ENCODE measurements at places on chromosomes 3 and 15. TPM values are rescaled to one million over a fixed set of nuclear protein-coding genes. Genes with fewer than 3 reads are reported as not detected.

GRCh38 chr15:31523655-31524049, 197.0 kb downstream of the KLF13 start:
- DNase-seq = no peak

DNA sequence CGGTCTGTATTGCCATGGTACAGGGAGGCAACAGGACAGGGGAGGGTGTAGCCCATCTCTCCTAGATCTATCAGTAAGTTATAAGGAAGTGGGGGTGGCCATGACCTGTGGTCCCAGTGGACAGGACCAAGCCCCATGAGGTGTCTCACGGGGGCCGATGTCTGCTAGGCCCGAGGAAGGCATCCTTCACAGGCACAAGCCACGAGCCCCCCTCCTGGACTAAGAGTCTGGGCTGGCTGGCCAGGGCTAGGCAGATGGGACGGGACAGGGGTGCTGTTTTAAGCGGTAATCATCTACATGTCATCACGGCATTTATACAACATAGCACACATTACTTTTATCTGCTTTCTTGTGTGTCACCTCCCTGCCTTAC, 2.6 kb upstream of the TBC1D2B start:
- DNase-seq = no peak

DNA sequence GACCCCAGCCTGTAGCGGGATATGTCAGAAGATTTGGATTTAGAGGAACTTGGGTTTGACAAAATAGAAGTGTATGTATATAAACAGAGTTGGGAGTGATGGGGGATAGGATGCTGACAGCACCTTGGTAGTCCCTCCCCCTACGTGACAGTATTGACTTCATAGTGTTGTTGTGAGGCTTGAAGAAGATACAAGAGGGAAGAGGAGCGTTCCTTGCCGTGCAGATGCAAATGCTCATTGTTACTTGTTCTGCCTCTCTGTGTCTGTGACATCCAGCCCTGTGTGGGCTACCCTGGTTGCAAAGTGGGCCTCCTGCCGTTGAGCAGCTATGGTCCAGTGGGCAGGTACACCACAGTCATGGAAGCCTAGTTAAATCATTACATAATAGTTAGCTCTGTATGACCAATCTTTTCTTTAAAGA, 45.0 kb downstream of the SMAD3 start:
- no peak for DNase-seq

DNA sequence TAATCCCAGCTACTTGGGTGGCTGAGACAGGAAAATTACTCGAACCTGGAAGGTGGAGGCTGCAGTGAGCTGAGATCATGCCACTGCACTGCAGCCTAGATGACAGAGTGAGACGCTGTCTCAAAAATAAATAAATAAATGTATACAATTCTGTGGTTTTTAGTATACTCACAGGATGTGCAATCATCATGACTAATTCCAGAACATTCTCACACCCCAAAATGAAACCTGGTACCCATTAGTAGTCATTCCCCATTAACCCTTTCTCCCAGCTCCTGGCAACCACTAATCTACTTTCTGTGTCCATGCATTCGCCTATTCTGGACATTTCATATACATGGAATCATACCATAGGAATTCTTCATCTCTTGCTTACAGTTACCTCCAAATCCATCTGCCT, 44.5 kb downstream of the LRRFIP2 start:
- DNase-seq = no peak

GRCh38 chr3:61541694-61542093, 19.7 kb upstream of the PTPRG start:
- no peak for DNase-seq

- no peak for DNase-seq
These were observed 1.9 kb downstream of the ROBO2 start for GRCh38 chr3:77041811-77042210.

GRCh38 chr3:36933540-36934296, 11.1 kb downstream of the TRANK1 start:
- DNase-seq = no peak

DNA sequence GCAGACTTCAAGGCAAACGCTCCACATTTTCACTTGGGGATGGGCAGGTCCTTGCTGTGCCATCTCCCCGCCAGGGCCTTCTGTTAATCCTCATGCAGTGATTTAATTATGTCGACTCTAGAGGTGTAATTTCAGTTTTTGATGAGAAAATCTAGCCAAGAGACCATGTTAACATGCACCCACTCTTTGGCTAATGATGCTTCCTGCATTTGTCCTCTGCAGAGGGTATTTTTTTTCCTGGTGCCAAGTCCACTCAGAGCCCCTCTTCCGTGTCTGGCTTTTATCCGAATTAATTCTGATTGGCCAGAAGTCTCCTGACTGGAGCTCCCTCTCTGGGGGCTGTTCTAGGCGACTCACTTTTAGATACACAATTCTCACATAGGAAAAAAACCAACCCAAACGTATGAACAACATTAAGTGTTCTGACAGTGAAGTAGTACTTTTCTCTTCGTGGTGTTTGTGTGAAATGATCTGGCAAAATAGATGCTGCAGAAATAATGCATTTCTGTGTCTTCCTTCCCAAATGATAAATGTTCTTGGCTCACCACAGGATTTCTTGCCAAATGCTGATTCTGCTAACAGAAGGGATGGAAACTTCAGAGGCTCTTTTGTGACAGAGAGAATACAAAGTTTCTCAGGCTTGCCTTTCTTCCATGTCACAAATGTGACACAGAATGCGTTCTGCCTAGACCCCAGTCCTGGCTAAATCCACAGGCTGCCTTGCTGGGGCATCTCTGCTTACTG, 190.0 kb downstream of the CACNA2D3 start:
- DNase-seq = no peak

DNA sequence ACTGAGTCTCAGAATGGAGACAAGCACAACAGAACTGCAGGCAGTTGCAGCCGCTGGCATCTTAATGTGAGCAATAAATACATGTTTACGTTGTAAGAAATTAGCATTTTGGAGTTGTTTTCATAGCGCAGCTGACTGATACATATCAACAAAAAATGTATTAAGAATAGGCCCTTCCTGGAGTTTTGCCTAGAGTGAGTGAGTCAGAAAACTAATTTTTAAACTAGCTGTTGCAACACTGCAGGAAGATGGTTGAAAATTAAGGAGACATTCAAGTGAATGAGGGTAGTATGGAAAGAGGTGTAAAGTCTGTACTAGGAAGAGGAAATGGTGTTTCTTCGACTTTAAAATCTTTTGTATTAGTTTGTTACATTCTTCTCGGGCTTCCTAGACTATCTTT, 39.6 kb upstream of the TIMP4 start:
- DNase-seq = no peak

Gene CCRL2
- total RNA-seq = 15.8 TPM

Gene ADAMTS9
- total RNA-seq = 72.1 TPM

DNA sequence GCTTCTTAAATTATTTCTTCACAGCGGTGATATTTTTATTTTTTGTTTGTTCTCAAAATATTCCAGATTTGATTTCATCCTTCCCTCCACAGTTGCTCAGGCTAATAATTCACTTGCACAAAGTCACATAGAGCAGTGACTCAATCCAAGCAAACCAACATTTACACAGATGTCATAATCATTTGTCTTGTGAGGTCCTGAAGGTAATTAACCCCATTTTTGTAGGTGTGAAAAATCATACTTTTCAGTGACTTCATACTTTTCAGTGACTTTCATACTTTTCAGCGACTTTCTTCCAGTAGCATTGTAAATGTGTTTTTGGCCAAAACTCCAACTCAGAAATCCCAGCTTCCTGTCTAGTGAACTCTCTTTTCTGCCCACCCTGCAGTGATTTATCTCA, 32.1 kb downstream of the CD200 start:
- DNase-seq = no peak

Gene SMCO1
- not detected for total RNA-seq

DNA sequence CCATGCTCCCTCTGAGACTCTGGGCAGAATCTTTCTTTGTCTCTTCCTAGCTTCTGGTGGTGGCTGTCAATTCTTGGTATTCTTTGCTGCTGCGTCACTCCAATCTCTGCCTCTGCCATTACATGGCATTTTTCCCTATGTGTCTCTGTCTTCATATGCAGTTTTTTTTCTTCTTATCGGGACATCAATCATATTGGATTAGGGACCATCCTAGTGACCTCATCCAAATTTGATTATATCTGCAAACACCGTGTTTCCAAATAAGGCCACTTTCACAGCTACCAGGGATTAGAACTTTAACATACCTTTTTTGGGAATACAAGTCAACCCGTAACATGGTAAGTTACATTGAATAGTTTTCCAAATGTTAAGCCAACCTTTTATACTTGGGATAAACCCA, 358.2 kb upstream of the FRG2C start:
- DNase-seq = no peak

Gene CACNA1D
- not detected for total RNA-seq

Gene CCR4
- total RNA-seq = 0.78 TPM

GRCh38 chr3:47370887-47371697, 9.7 kb upstream of the PTPN23 start:
- DNase-seq = no peak

Gene FOXB1
- not detected for total RNA-seq

DNA sequence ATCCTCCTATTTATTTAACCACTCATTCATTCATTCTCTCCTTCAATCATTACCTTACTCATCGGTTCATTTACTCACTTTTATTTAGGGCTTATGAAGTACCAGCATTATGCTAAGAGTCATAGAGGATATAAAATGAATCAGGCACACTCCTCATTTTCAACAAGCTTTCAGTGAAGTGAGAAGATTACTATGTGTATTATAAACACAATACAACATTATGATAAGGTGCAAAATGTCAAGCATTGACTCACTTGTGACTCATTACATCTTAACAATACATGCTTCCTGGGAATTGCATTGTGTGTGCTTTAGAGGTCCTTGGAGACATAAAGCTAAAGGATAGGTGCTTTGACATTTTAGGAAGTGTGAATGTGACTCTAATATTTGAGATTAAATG, 60.4 kb downstream of the PLAAT1 start:
- DNase-seq = peak; percentile 69

DNA sequence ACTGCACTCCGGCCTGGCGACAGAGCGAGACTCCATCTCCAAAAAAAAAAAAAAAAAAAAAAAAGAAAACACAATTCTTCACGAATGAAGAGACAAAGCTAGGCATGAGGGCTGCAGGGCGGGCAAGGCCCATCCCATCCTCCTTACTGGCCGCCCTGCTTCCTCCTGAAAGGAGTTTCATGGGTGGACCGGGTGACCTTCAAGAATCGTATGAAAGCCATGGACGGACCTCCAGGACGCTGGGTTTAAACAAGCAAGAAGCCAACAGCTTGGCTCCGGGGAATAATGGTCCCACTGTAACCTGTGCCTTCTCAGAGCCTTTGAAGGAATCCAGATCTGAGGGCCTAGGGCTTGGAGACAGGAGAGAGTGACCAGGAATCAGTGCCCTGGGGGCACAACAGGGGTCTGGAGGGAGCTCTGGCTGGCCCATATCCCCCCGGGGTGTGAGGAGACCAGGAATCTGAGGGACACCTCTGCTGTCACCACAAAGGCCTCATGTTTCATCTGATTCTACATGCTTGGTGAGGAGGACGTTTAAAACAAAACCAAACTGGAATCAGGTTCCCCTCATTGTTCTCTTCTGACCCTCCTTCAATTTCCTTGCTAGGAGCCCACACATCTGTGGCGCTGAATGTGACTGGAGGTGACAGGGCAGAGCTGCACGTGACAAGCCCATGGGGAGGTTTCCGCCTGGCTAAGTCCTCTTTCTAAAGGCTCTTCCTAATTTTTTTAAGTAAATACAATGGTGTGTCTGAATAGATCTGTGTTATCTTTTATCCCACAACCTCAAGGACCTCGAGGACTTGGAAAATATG, 46.1 kb downstream of the WHAMM start:
- no peak for DNase-seq

GRCh38 chr3:52455283-52456168, at the start of gene NISCH:
Gene NISCH, plus strand, starts transcription at chr3:52455604. Its CDS starts 38 bp downstream, at chr3:52455642.
- no peak for DNase-seq

Gene RABL3
- 8.1 TPM for total RNA-seq

GRCh38 chr3:195773956-195774537, 37.7 kb downstream of the MUC4 start:
- DNase-seq = no peak

Gene IL20RB
- total RNA-seq = 1.6 TPM

GRCh38 chr15:22973286-22973685, 6.9 kb downstream of the CYFIP1 start:
- DNase-seq = no peak
